ENCODE measurements at places on chromosomes 7 and 10. TPM values are rescaled to one million over a fixed set of nuclear protein-coding genes. Genes with fewer than 3 reads are reported as not detected.

Gene VPS37D
- total RNA-seq: 0.40 TPM

Gene HOXA13
- not detected for total RNA-seq

Gene SCIN
- total RNA-seq: not detected

Gene SGPL1
- 25.8 TPM for total RNA-seq

Gene POT1
- total RNA-seq: 27.3 TPM

Gene CALML5
- total RNA-seq: not detected

Gene EEPD1
- total RNA-seq: 8.5 TPM

Gene ACTA2
- total RNA-seq: 15.5 TPM

Gene CFAP46
- total RNA-seq: not detected

Gene SLC16A9
- 0.48 TPM for total RNA-seq

Gene GPR37
- total RNA-seq: not detected

DNA sequence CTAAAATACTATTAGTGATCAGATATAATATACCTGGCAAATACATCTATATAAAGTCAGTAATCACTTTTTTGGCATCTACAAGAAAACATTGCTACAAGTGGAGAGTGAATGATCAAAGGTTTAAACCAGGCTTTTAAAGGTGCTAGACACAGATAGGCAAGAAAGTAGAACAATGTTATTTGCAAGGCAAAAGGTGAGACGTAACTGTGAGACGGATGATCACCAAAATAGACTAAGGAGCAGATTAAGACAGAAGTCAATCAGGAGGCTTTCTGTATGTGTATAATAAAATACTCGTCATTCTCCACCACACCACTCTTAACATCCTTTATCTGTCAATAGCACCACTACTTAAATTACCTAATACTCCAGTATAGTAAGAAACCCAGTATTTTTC is 8.3 kb downstream of the ANXA7 start:
- H3K27ac ChIP-seq: no peak overlapping the region
- DNase-seq: no peak
- H3K27me3 ChIP-seq: no peaks in the 10 kb centered on the region

DNA sequence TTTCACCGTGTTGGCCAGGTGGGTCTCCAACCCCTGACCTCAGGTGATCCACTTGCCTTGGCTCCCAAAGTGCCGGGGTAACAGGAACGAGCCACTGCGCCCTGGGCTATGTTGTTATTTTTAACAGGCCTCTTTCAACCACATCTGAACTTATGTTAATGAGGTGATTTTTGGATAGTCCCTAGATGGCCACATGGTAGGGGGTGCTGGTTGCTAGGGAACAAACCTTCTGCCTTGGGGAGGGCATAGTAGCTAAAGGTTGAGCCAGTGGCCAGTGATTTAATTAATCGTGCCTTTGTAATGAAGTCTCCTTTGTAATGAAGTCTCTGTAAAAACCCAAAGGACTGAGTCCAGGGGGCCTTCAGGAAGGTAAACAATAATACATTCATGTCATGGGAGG is 9.1 kb downstream of the COMTD1 start:
- H3K36me3 ChIP-seq: peaks cover 69% of the 10 kb centered on the region
- H3K4me3 ChIP-seq: no peak overlapping the region
- H3K27me3 ChIP-seq: no peaks in the 10 kb centered on the region
- peak overlapping the region; percentile 16 for H3K27ac ChIP-seq
- peaks cover 50% of the 10 kb centered on the region for H3K4me1 ChIP-seq

DNA sequence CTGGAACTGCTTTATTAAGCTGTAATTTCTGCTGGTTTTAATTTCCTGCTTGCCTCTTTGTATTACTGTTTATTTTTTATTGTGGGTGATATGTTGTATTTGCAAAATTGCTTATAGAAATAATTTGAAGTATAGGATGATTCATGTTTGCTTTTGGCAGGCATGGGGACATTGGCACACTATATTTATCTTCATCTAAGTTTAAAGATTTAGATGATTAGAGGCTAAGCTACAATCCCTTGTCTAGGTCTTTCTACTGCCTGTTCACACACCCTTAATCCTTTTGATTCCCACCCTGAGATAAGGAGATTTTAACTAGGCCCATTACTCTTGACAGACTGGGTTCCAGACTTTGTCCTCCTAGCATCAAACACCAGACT is 182.8 kb upstream of the KAT6B start:
- H3K36me3 ChIP-seq: peaks cover 11% of the 10 kb centered on the region
- H3K27me3 ChIP-seq: no peaks in the 10 kb centered on the region
- H3K27ac ChIP-seq: no peak overlapping the region
- no peak overlapping the region for H3K4me3 ChIP-seq
- no peak for DNase-seq
- H3K4me1 ChIP-seq: no peaks in the 10 kb centered on the region

DNA sequence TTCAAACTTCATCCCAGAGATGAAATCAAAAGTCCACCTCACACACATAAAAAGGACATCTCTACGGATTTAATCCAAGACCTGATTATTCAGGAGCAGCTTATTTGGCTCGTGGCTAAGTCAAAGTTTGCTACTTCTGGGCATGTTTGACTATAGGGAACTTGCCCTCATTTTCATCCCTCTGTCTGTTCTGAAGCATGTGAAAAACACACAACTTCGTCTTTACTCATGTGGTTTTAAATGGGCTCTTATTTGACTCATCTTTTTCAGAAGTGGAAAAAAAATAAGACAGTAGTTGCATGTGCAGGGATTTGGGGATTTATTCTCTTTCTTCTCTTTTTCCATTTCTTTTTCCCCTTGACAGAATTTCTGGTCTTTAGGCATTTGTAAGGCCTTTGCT is 295.9 kb downstream of the TFEC start:
- no peak overlapping the region for H3K27ac ChIP-seq
- H3K4me1 ChIP-seq: no peaks in the 10 kb centered on the region
- H3K36me3 ChIP-seq: no peaks in the 10 kb centered on the region
- H3K27me3 ChIP-seq: peaks cover 5% of the 10 kb centered on the region
- no peak for DNase-seq
- H3K4me3 ChIP-seq: no peak overlapping the region

DNA sequence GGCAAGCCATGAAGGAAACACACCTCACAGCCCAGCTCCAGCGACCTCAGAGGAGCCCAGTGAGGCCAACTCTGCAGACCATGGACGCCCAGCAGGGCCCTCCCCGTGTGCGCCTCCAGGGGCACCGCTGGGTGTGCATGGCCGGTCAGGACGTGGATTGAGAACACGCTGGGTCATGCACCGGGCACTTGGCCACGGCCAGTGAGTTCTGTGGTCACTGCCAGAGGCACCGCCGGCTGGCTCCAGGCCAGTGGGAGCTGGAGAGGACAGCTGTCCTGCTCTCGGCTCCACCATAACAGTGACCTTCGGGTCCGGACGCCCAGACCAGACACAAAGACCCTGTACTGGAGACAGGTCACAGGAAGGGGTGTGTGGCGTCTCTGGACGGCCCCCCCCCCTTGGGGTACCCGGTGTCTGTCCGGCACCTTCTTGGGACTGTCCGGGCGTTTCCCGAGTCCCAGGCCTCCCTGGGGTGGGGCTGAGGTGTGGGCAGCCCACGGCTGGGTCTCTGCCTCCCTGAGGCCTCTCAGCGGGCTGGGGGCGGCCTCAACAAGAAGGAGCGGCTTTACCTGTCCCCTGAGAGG is 50.4 kb upstream of the NKX6-2 start:
- H3K27me3 ChIP-seq: no peaks in the 10 kb centered on the region
- no peak for DNase-seq

DNA sequence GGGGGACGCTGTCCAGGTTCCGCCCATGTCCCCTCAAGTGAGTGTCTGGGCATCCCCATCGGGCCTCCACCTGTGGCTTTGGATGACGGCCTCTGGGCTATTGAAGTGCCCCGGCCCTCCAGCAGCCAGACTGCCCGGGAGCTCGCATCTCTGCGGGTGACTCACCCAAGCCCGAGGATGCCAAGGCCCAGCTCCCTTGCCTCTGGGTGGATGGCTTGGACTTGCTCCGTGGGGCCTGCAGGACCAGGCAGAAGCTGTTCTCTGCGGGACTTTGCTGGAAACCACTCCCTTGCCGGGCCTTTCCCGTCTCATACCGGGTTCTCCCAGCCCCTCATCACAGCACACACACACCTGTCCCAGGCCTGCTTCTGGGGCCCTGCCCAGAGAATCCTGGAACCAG is 22.4 kb downstream of the DPYSL4 start:
- H3K27me3 ChIP-seq: no peaks in the 10 kb centered on the region
- no peaks in the 10 kb centered on the region for H3K36me3 ChIP-seq
- H3K4me3 ChIP-seq: no peak overlapping the region
- DNase-seq: no peak

GRCh38 chr10:17617031-17617911 is at the start of gene HACD1:
Gene HACD1, minus strand, starts transcription at chr10:17617374. Its CDS starts 35 bp downstream, at chr10:17617339.
- H3K4me3 ChIP-seq: peak within 1 kb of the TSS; percentile 83
- DNase-seq: peak; percentile 64
- H3K27ac ChIP-seq: no peak within 1 kb of the TSS
- H3K4me1 ChIP-seq: peaks cover 9% of the 10 kb centered on the region
- no peaks in the 10 kb centered on the region for H3K36me3 ChIP-seq

DNA sequence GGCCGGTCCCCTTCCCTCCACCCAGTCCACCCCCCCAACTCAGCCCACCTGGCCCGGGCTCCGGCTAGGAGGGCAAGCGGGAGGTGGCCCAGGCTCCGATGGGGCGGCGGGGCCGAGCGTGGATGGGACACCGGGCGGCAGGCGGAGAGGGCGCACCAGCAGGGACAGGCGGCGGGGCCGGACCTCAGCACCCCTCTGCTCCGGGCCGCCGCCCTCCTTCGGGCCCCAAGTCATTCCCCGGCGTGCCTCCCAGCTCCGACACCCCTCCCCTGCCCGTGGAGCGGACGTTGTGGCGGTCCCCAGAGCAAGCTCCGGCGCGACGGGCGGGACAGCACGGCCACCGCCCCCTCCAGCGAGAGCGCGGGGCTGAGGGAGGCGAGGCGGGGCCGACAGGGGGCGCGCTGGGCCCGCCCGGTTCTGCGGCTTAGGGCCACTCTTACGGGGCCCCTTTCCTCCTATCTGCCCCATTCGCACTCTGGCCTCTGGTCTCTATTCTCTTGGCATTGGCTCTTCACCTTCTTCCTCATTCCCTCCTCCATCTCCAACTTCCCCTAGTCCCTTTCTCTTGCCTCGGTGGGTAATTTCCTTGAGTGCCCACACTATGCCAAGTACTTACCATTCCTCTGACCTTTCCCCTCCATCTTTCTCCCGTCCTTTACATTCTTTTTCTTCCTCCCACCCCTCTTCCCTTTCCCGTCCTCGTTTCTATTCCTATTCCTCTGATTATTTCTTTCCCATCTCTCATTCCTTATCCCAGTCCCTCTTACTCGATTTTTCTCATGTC is 701 bp upstream of the GBX1 start:
- peak overlapping the region; percentile 53 for H3K4me3 ChIP-seq
- no peaks in the 10 kb centered on the region for H3K36me3 ChIP-seq
- peaks cover 9% of the 10 kb centered on the region for H3K4me1 ChIP-seq
- peaks cover 43% of the 10 kb centered on the region for H3K27me3 ChIP-seq
- H3K27ac ChIP-seq: no peak overlapping the region

DNA sequence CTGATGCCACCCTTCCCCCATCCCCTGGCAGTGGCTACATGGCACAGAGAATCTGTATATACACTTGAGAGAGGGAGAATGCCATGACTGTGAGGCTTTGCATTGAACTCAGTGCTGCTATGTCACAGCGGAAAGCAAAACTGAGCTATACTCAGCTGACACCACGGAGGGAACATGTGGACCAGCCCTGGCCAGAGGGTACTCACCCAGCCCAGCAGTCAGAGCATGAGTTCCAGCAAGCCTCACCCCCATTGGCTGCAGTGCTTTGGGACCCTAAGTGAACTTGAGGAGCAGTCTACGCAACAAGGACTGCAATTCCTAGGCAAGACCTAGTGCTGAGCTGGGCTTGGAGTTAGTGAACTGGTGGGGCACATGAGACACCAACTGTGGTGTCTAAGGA is 10.3 kb upstream of the AOC1 start:
- no peak overlapping the region for H3K27ac ChIP-seq
- H3K27me3 ChIP-seq: no peaks in the 10 kb centered on the region
- no peaks in the 10 kb centered on the region for H3K4me1 ChIP-seq
- DNase-seq: no peak
- no peaks in the 10 kb centered on the region for H3K36me3 ChIP-seq
- no peak overlapping the region for H3K4me3 ChIP-seq

GRCh38 chr7:149228831-149229471 is 10.5 kb upstream of the ZNF212 start:
- DNase-seq: no peak
- H3K4me3 ChIP-seq: no peak overlapping the region
- H3K27ac ChIP-seq: no peak overlapping the region
- no peaks in the 10 kb centered on the region for H3K27me3 ChIP-seq

Measured in activated CD4-positive, alpha-beta memory T cell treated with anti-CD3 and anti-CD28 coated beads, Interleukin-2, amount 10 ng/mL, durations not matched to agents 7 days and 5 days (primary cell).